ENCODE measurements at places on chromosomes 3 and 15. TPM values are rescaled to one million over a fixed set of nuclear protein-coding genes. Genes with fewer than 3 reads are reported as not detected.

SLC28A2 gene
- total RNA-seq, result not detected

CSPG5 gene
- total RNA-seq, result 0.40 TPM

HCLS1 gene
- total RNA-seq, result 0.20 TPM

RASGRP1 gene
- 12.1 TPM for total RNA-seq

SLC12A1 gene
- 0.17 TPM for total RNA-seq

ZSCAN29 gene
- total RNA-seq, result 35.1 TPM

SAMD7 gene
- not detected for total RNA-seq

NANOGP8 gene
- total RNA-seq, result not detected
